Epithelial cell of umbilical artery (primary cell): ENCODE measurements at places on chromosomes 2 and 18. TPM values are rescaled to one million over a fixed set of nuclear protein-coding genes. Genes with fewer than 3 reads are reported as not detected.

Gene PPP1R7
- 43.5 and 71.7 TPM in 2 replicates for total RNA-seq

Gene ZC3H6
- total RNA-seq: 1.4 and 1.9 TPM in 2 replicates

Gene WIPF1
- 7.1 and 8.1 TPM in 2 replicates for total RNA-seq

Gene AGAP1
- 4.7 and 4.9 TPM in 2 replicates for total RNA-seq

Gene TDRD15
- under 0.01 TPM in 1 of 2 replicates, not detected in the other for total RNA-seq

Gene CFC1
- not detected in 2 replicates for total RNA-seq

Gene RELCH
- 14.6 and 24.9 TPM in 2 replicates for total RNA-seq

Gene RAMP1
- total RNA-seq: not detected in 2 replicates

Gene SGPP2
- not detected in 2 replicates for total RNA-seq

Gene SMAD2
- 23.7 and 115 TPM in 2 replicates for total RNA-seq

Gene PCGF1
- 14.3 and 17.2 TPM in 2 replicates for total RNA-seq

Gene CNDP1
- not detected in 2 replicates for total RNA-seq

Gene CEP192
- total RNA-seq: 24.4 and 28.1 TPM in 2 replicates

Gene ALLC
- total RNA-seq: not detected in 2 replicates

Gene LIPG
- total RNA-seq: 88.9 and 150 TPM in 2 replicates

Gene ZFP36L2
- 3.9 and 5.2 TPM in 2 replicates for total RNA-seq

Gene COLEC12
- total RNA-seq: 27.1 and 27.9 TPM in 2 replicates

Gene CCDC148
- under 0.01 TPM in 1 of 2 replicates, not detected in the other for total RNA-seq

Gene LHCGR
- not detected in 2 replicates for total RNA-seq

Gene ETAA1
- total RNA-seq: 15.3 and 16.0 TPM in 2 replicates
